Left kidney (tissue), 8 donors: ENCODE measurements at places on chromosomes 11 and 22. TPM values are rescaled to one million over a fixed set of nuclear protein-coding genes. Genes with fewer than 3 reads are reported as not detected.

DNA sequence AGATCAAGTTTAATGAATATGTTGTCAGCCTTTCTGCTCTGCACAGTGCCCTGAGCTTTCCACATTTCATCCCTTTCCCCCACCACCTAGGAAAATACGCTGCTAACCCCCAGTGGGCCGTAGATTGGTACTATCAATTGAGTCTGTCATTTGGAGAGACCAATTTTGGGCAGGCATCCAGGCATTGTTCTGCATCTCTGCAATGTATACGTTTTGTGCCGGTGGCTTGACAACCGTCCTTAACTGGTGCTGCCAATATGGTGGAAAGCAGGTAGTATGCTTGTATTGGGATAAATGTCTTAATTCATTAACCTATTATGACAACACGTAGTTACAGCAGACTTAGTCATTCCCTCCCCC lies 1.3 kb downstream of the ELMOD1 start:
- DNase-seq = no peak

DNA sequence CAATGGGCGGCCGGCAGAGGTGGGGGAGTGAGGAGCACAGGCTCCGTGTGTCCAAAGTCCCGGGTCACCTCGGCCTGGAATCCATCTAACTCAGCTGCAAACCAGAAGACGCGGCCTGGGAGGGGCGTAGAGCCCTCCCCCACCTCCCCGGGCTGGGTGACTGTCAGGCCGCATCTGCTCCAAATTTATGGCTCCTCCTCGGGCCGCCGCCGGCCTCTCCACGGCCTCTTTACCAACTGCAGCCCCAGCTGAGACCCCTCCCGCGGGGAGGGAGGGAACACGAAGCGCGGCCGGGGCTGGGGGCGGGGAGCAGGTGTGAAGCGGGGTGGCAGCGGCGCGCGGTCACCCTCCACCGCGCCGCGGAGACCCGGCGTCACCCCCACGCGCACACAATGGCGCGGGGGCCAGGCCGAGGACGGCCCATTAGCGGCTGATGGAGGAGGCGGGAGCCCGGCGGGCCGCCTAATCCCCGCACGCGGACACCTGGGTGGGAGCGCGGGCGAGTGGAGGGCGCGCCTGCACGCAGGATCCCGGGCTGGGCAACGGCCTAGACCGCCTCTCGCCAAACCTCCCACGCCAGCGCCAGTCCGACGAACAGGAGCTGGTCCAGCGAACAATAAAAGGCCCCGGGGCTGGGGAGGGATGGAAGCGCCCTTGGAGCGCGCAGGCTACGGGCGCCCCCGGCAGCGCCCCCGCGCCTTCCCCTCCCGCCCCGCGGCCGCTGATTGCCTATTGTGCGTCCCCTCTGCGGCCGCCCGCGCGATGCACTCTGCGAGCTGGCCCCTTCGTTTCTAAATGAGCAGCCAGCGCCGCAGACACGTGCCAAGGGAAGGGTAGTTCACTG lies 25.9 kb upstream of the ROBO3 start:
- no peak for DNase-seq

- no peak for DNase-seq
Observed at GRCh38 chr22:25680051-25680450, 61.9 kb upstream of the MYO18B start.

DNA sequence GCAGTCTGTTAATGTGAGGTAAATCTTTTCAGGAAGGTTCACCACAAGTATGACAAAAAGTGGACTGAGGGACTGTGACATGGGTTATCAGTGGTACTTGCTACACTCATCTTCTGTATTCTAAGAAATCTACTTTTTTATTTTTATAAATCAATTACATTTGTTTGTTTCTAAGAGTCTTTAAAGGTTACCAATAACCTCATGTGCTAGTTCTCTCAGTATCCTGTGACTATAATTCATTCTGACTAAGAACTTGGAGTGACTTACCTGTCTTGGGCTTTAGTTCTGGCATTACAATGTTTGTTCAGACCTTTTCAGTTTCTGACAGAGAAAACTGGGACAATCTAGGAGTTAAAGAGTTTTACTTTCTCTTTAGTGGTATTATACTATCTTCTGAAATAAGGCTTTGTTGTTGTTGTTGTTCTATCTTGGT lies 108.4 kb downstream of the PDE3B start:
- DNase-seq = no peak

- peak; percentile 1 for DNase-seq
Observed at GRCh38 chr22:31451709-31452571, 37.7 kb downstream of the EIF4ENIF1 start.

DNA sequence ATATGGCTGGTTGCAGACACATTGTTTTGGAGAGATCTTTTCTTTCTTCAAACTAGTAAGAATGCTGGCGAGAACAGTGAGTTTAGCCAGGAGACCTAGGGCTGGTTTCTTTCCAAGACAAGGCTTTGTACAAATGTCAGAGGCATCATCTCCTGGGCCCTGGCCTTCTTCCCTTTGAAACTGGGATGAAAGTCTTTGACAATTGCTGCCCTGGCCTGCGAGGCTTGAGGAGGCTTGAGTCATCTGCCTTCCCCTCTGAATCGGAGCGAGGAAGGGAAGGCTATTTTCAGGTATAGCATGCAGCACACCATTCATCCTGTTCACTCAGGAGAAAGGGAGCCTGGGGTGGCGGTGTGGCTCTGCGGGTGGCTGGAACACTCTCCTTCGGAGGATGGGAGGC lies 21.5 kb upstream of the PARVG start:
- no peak for DNase-seq

GRCh38 chr11:10329935-10330334 lies 25.1 kb downstream of the ADM start:
- no peak for DNase-seq

DNA sequence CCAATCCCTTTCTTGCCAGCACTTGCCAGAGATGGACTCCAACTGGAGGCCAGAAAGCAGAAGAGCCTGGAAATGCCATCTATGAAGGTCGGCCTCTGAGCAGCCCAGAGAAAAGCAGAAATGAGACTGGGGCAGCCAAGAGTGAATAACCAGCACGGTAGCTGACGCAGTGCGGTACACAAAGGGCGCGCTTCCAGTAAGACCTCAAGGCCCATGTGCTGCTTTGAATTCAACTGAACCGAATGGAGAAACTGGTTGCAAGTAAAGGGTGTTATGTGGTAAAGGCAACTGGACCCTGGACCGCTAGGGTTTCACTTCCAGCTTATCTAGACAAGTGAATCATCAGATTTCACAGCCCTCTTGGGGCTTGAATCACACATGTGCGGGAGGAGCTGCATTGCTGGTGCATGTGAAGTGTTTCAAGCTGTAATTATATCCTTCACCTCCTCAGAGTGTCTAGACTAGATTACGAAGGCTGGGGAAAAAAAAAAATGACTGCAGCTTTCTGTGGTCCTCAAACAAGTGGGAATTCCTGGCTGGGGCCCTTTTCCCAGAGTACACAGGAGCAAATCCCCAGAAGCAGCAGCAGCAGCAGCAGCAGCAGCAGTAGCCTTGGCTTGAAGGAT lies 128.9 kb downstream of the CCDC34 start:
- DNase-seq = no peak

DNA sequence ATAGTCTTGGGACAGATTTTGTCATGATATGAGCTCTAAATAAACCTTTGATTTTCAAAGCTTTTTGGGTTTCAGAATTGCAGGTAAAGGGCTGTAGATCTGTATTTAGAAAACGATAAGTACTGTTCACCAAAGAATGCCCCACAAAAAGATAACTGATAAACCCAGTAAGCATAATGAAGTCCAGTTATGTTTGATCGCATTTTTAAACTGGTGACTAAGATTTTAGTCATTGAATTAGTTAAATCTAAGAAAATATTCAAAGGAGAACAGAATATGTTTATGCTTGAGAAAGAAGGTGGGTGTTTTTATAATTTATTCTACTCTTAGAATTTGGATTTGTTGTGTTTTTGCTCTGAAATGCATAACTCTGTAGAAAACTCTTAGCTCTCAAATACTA lies 11.6 kb downstream of the DEPDC7 start:
- DNase-seq = no peak

DNA sequence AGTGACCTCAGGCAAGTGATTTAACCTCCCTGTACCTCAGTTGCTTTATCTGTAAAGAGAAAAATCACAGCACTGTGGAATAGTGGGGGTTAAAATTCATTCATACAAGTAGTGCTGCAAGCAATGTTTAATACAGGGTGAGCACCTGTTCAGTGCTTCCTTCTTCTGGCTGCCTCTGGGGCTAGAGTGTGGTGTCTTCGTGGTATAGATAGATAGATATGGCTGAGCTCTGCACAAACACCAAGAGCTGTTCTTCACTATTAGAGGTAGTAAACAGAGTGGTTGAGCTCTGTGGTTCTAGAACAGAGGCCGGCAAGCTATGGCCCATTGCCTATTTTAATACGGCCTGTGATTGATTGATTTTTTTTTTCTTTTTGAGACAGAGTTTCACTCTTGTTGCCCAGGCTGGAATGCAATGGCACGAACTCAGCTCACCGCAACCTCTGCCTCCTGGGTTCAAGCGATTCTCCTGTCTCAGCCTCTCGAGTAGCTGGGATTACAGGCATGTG lies 32.9 kb downstream of the LIMK2 start:
- no peak for DNase-seq

GRCh38 chr22:40463683-40464082 lies 93.3 kb downstream of the SGSM3 start:
- no peak for DNase-seq

DNA sequence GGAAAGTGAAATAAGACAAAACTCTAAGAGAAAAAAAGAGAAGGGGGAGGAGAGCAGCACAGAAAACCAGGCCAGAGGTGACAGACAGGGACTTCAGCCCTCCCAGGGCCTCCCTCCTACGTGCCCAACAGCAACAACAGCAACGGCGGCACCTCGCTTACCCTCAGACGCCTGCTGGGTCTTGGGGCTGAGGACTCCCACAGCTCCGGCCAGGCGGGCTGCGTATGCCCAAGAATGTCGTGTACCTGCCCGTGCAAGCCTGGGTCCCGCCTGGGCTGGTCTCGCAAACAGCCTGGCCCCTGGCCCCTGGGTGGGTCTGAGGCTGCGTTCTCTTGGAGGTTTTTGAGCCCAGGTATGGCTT lies 30.5 kb downstream of the ARAP1 start:
- peak; percentile 41 for DNase-seq

GRCh38 chr11:11146830-11147229 lies 206.2 kb downstream of the CSNK2A3 start:
- DNase-seq = no peak

NARS2 gene
- 56.9 TPM for polyA plus RNA-seq

ADM2 gene
- 4.8 TPM for polyA plus RNA-seq

PATE2 gene
- 0.25 TPM for polyA plus RNA-seq
